ENCODE measurements at places on chromosomes 2 and 18.

- peak; percentile 37 for DNase-seq
These were observed 158.0 kb downstream of the CAPN13 start for GRCh38 chr2:30649278-30649677.

- DNase-seq, result no peak
These were observed 524 bp upstream of the FEV start for GRCh38 chr2:218985325-218986091.

- no peak for DNase-seq
These were observed 64.0 kb downstream of the HPCAL1 start for GRCh38 chr2:10366601-10367270.

- DNase-seq, result no peak
These were observed 216.9 kb upstream of the VWC2L start for GRCh38 chr2:214193943-214194342.

- no peak for DNase-seq
These were observed 96.6 kb downstream of the CPO start for GRCh38 chr2:207035875-207036274.

GRCh38 chr2:219368690-219369191 lies 19.0 kb downstream of the DNPEP start:
- no peak for DNase-seq

Data from NCI-H446 (cell line).